Bone marrow (tissue), 2 donors: ENCODE measurements at places on chromosomes 7 and 10.

DNA sequence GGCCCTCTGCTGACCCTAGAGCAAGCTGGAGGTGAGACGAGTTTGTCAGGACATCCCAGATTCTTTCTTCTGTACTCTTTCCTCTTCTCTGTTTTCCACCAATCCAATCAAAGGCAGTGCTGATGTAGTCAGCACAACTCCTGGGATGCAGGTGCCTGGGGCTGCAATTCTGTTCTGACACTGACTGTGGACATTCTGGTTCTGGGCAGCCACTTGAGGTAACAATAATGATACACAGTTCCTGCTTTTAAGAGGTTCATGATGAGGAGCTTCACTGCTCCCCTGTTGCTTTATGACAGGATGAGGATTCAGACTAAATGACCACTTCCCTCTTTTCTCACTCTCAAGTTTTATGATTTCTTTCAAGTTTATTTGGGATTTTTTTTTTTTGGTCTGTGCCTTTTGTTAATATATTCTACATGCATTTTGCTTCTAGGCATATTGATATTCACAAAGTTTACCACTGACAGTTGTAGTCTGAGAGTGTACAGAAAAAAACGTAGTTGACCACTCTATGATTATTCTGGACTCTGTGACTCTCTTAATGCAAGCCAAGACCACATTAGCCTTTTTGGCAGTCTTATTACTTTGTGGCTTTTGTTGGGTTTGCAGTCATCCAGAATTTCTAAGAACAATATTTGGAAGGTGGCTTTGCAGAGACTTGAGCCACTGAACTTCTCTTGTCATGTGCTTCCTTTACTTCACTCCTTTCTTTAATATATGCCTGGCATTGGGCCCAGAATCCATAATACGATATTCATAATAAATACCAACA lies 247.6 kb downstream of the AUTS2 start:
- peak; percentile 20 for DNase-seq

GRCh38 chr10:47264797-47265281 lies 35.2 kb upstream of the GDF10 start:
- DNase-seq: no peak

DNA sequence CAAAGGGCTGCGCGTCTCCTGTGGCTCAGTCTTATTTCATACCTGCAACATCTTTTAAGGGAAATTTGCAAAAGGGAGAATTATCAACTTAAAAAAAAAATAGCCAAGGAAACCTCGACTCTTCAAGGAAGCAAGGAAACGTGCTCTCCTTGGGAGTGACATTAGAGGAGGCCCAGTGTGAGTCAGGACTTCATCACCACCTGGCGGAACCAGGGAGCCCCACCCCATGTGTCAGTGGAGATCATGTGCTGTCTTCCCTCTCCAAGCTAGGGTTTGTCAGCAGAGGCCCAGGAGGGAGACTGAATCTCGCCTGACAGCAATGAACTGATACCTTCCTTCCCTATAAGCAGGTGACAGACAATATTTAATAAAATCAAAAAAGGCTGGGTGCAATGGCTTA lies 28.9 kb downstream of the POR start:
- no peak for DNase-seq

DNA sequence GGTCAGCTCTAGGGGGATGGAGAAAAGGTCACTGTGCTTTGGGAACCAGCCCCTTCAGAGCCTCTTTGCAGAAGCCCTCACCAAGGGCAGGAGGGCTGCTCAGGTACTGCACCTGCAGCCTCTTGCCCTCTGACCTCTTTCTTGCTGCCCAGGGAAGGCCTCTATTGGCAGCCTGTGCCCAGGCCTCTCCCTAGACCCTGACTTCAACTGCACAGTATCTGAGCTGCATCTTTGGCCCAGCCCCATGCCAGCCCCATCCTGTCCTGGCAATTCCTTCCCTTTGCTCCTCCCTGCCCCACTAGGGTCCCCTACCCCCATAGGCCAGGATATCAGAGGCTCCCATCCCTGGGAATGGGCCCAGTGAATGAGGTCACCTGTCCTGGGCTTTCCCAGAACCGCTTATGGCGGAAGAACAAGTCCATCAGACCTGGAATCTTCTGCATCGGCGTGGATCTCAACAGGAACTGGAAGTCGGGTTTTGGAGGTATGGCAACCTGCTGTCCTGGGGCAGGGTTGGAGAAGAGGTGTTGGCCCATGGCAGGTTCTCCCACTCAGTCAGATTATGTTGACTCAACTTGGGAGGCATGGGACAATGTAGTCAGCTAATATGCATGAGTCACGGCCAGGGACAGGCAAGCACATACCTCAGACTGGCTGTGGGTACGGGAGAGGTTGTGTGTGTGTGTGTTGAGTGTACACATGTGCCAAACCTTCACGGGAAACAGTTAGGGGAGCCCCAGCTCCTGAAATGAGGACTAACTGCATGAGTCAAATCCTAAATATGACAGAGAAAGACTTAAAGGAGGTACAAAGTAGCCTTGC lies 17.1 kb upstream of the CPA1 start:
- no peak for DNase-seq

GRCh38 chr7:66517212-66517909 lies 111.3 kb upstream of the KCTD7 start:
- DNase-seq: no peak
